ENCODE measurements at places on chromosomes 13 and 19.

DNA sequence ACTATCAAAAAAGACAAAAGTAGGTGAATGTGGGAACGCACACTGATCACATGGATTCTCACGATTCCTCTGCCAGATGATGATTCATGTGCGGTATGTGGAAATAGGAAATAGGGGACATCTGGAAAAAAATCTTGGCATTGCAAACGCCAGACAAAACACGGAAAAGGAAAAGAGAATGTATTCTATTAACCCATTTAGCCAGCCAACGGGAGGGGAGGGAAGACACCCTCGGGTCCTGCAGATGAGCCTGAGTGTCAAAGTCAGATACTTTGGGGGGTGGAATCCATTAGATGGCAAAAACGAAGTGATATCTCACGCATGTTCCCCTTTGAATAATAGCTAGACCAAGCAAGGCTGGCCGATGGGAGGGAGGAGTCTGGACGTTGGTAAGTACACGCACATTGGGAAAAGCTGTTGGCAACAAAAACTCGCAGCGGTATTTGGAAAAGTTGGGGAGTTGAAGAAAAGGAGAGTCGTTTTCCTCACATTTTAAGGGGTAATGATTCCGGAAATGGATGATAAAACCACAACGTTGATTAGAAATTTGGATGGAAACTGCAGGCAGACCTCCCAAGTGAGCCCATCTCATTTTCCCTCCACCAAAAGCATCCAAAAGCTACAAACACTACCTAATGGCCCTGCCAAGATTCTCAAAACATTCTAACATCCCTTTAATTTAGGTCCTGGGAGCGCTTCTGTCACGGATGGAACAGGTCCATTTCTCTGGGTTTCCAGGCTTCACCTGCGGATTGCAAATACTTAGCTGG lies 73.6 kb downstream of the COL4A1 start:
- DNase-seq, result no peak

GRCh38 chr13:33218020-33218419 lies 67.5 kb downstream of the STARD13 start:
- DNase-seq, result no peak

DNA sequence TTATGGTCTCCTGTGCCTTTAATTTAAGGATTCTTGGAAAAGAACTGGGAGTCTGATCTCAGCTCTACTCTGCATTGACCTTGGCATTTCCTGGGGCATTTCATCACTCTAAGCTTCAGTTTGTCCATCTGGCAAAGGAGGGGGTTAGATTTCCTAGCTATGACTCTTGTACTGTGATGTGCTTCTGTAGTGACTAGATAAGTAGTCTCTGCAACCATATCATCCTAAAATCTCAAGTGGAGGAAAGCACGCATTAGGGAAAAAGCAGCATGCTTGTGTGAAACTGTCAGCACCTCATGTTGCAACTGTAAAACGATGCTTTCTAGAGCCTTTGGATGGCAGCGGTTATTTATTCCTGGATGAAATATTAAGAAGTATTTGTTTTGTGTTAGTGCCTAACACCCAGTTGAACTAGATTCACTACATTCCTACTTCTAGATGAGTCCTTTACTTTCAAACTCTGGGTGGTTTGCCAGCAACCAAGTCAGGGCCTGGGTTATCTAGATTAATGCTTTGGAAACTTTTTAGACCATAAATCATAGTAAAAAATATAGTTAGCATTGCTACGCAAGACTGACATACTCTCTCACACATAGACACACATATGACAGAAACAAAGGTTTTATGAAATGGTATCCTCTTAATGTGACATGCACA lies 6.8 kb downstream of the WDFY2 start:
- no peak for DNase-seq

- no peak for DNase-seq
Observed at GRCh38 chr13:46171739-46172138, 10.2 kb downstream of the LCP1 start.

DNA sequence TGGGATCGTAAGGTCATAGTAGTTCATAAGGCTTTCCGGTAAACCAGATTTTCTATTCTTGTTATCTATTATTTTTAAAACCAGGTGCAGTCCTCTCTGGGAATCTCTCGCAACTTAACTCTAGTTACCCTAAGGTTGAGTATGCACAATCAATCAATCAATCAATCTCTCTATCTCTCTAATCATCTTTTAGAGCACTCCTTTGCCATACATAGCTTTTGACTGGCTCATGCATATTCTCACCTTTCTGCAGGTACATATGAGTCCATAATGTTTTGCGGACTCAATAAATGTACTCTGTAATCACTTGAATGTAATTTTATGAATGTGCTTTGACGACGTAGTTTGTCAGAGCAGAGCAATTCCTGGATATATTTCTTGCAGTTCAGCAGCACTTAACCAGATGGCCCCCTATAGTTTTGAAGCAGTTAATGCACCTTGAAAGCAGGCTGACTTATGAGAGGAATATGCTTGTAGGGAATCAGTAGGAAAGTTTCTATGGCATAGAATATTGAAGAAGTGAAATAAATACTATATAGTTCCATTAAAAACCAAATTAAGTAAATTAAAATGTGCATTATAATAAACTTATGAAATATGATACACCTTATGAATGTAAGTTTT lies 524.7 kb downstream of the GPC5 start:
- DNase-seq, result no peak

- peak; percentile 51 for DNase-seq
Observed at GRCh38 chr13:49300739-49301589, 53.2 kb downstream of the CDADC1 start.

DNA sequence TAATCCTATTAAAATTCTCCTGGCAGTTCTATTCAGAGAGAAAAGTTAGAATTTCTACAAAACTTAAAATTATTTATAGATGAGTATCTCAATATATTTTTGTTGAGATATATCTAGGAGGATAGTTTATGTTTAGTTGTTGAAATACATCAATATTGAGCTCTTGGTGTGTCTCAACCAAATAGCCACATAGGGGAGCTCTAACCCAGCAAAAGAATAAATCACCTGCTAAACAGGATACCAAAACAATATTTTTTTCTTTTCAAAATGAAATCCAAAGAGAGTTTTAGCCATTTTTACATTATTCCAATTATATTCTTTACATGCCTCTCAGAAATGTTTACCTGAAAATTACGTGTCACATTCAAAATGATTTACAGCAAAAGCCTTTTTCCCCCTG lies 954.7 kb downstream of the SLITRK6 start:
- no peak for DNase-seq

GRCh38 chr13:75812751-75813181 lies 176.6 kb downstream of the LMO7 start:
- DNase-seq, result no peak

- DNase-seq, result no peak
Observed at GRCh38 chr13:113592571-113592970, 8.0 kb downstream of the TFDP1 start.

DNA sequence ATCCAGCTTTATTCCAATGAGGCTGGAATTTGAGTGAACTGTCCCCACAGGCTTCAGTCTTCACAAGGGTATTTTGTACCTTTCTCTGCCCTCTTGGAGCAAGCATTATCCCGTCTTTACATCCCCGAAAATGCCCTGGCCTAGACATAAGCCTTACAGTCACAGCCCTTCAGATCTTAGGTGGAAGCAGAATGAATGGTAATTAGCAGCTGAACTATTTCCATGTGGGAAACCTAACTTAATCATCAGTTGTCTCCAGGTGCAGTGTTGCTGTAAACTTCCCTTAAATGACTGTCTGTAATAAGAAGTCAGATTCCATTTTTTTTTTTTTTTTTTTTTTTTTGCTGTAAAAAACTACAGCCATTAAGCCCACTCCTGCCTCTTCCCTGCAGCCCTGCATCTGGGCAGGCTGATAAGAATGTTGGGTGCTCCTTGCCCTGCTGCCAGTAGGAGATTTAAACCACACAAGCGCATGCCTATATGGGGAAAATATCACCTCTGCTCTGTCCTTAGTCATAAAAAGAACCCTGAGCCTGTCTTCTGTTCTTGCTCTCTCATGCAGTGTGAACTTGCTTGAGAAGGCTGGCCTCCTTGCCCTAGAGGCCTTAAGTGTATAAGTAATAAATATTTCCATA lies 426.8 kb upstream of the SLITRK5 start:
- no peak for DNase-seq

- no peak for DNase-seq
Observed at GRCh38 chr13:44678197-44678596, 102.1 kb upstream of the TSC22D1 start.

- DNase-seq, result no peak
Observed at GRCh38 chr13:104315606-104316005, 1249.4 kb upstream of the SLC10A2 start.

- DNase-seq, result no peak
Observed at GRCh38 chr13:46359714-46360113, 27.3 kb downstream of the RUBCNL start.

- no peak for DNase-seq
Observed at GRCh38 chr13:58666331-58666730, 1034.8 kb downstream of the PCDH17 start.

DNA sequence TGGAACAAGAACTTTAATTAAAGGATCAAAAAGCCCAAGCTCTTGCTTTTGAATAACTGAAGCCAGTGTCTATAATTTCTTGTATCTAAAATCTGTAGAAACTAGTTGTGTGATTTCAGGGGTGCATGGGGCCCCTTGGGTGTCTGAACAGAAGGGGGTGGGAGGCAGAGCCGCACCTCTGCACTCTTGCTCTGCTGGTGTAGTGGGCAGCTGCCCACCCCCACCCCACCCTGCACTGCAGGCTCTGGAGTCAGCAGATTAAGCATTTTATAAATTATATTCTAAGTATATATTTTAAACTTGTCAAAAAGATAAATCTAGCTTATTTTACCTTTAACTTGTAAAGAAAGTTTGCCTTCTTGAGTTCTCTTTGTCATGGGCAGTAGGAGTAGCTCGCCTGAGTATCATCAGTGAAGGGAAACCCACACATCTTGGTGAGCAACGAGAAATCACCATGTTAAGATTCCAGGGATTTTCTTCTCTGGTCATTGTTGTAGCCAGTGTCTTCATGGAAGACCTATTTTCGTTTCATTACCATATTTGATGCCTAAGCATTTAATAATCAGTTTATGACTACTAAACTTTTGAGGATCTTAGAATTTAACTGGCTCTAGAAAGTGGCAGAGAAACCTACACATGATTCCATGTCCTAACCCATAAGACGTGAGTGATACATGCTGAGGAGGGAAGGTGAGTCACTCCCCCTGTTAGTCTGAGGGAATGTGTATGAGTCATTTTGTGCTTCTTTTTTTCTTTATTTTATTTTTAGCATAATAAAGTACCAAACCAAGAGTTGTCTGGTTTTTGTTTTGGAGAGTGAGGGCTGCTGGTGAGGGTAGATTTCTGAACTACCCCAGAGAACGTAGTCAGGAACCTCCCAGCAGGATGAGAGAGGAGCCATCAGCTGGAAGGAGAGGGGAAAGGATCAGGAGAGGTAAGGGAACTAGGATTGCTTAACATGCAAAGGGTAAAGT lies 7.7 kb downstream of the UBE2L5 start:
- DNase-seq, result no peak

DNA sequence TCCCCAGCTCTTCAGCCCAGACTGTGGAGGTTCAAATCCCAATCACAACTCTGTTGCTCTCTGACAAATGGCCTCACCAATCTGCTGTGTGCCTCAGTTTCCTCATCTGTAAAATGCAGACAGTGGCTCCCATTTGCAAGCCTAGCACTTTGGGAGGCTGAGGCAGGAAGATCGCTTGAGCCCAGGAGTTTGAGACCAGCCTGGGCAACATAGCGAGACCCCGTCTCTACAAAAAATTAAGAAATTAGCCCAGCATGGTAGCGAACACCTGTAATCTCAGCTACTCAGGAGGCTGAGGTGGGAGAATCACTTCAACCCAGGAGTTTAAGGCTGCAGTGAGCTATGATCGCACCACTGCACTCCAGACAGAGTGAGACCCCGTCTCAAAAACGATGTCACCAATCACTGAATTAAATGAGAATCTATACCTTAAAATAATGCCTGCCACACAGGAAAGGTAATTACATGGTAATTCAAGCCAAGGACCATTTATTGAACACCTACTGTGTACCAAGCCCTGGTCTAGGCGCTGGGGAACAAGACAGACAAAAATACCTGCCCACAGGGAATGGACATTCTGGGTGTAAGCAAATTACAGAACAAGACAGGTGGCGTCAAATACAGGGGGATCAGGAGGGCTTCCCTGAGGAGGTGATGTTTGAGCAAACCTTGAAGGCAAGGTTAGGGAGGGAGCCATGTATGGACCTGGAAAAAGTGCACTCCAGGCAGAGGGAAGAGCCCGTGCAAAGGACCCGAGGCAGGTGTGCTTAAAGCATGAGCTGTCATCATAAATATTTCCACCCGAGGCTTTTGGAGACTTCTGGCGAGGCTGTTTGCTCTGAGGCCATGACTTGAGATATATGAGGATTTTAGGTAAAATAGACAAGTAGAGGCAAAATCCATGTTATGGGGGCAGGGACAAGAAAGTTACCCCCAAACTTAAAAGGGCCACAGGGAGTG lies 7.7 kb downstream of the NR2F6 start:
- DNase-seq, result no peak

DNA sequence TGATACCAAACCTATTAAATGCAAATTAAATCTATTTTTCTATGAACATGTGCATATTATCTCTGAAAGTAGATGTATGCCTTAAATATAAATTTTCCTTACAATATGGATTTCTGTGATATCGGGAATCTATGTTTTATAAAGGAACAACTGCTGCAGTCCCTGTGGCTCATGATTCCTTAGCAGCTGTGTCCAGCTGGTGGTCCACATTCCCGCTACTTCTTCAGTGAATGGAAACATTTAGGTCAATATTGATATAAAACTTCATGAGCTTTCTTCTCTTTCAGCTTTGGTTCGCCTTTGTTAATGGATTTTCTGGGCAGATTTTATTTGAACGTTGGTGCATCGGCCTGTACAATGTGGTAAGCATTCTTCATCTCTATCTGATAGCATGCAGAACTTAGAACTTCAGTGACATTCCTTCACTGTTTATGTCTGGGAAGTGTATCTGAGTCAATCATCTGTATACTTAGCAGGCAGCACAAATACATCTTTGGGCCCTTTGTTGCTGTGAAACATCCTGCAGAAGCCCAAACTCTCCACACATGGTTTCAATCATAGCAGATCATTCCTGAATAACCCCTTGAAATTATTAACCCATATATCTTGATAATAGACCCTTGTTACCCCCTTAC lies 223.9 kb downstream of the SHISA2 start:
- no peak for DNase-seq

DNA sequence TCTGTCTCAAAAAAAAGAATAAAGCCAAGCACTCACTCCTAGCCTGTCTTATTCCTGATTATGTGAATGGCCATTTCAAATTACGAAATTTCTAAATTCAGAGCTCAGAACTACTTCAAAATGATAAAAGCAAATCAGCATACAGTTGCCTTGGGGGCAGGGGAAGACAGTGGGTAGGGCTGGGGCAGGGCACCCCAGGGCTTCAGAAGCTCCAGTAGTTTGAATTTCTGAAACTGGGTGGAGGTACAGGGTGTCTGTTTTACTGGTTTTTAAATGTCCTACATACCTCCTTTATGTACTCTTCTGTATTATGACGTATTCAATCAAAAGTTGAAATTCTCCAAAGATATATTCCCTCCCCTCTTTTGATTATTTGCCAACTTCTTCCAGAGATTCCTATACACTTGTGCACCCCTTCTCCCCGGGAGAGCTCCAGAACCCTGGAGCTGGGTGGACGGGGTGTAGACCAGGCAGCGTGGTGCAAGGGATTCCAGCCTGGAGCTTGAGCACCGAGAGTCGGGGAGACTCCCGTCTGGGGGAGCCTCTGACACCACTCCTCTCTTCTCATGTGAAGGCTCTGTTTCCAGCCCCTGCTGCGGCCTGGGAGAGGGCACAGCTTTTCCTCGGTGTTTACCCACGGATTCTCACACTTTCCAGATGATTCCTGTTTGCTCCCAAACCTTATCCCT lies 84.7 kb upstream of the GPR183 start:
- no peak for DNase-seq

- DNase-seq, result no peak
Observed at GRCh38 chr19:7126132-7126531, 56.6 kb downstream of the ZNF557 start.

Data from CD4-positive, alpha-beta T cell (primary cell).